Stimulated activated CD4-positive, alpha-beta T cell treated with anti-CD3 and anti-CD28 coated beads, Interleukin-12 subunit alpha, Interleukin-12 subunit beta, amount 100 ng/mL, for 4 hours (primary cell): ENCODE measurements at places on chromosomes 13 and 19.

- DNase-seq: no peak
Measured at GRCh38 chr13:52969373-52969772, 59.2 kb upstream of the OLFM4 start.

DNA sequence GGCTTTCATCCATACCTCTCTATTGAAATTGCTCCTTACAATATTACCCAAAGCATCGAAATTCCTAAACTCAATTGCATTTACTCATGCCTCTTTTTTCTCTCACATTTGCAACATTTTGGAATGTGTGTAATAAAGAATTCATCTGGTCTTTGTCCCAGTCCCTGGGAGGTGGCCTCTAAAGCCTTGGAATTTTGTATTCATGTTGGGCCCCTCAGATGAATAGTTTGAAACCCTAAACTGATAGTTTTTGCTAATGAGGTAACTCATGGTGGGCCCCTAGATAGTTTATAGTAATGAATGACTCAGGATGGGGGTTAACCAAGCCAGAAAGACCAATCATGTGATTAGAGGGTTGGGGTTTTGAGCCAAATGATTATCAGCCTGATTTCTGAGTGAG, 490.4 kb downstream of the DIAPH3 start:
- DNase-seq: no peak

DNA sequence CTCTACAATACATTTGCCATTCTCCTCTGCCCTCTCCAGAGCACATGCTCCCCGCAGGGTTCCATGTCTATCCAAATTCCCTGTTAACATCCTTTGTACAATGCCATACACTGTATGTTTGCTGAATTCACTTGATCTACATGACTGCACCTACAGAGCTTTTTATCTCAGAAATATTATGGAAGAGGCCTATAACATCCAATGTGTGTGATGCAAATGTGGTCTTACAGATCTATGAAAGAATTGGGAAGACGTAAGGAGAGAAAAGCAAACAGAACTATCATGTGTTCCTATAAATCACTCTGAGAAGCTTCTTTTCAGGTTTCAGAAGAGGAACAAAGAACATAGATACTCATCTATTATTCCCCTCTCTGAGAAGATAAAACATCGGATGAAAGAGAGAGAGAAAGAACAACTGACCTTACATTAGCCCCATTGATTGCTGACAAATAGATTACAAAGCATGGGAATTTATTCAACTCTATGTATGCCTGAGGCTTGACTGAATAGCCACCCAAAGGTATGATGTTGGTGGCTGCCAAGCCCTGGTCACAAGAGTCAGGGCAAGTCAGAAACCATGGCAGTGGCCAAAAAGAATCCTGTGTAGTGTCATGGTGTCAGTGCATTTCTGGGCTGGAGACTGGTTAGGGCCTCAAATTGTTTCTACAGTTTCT, 425.2 kb downstream of the FOXO1 start:
- no peak for DNase-seq

GRCh38 chr19:1217366-1217765, 11.8 kb downstream of the STK11 start:
- no peak for DNase-seq

GRCh38 chr19:16376241-16376640, 51.6 kb downstream of the KLF2 start:
- no peak for DNase-seq

GRCh38 chr13:74299721-74300120, 165.5 kb upstream of the KLF12 start:
- DNase-seq: no peak

- no peak for DNase-seq
Measured at GRCh38 chr19:1567848-1568227, 287 bp downstream of the MEX3D start.

- no peak for DNase-seq
Measured at GRCh38 chr19:48887861-48888612, 10.5 kb downstream of the TULP2 start.

GRCh38 chr13:59201841-59202240, 961.9 kb downstream of the DIAPH3 start:
- DNase-seq: no peak

DNA sequence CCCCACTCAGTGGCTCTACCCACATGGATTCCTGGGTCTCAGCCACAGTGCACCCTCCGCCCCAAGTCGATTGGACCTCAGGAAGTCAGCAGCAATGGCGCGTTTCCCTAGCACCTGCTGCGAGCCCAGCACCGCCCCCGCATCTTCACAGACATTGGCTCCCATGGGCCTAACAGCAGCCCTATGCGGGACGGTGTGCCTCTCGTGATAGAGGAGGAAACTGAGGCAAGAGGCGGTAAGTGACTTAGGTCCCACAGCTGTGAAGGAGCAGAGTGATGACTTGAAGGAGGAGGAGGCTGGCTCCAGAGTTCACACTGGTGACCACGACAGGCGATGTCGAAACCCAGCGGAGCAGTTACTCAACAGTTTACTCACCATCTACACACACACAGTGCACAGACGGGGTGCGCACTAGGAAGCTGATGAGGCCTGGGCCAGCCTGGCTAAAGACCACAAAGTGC, 104.5 kb upstream of the SOX1 start:
- DNase-seq: no peak

GRCh38 chr13:66914155-66914554, 316.0 kb downstream of the PCDH9 start:
- DNase-seq: no peak

DNA sequence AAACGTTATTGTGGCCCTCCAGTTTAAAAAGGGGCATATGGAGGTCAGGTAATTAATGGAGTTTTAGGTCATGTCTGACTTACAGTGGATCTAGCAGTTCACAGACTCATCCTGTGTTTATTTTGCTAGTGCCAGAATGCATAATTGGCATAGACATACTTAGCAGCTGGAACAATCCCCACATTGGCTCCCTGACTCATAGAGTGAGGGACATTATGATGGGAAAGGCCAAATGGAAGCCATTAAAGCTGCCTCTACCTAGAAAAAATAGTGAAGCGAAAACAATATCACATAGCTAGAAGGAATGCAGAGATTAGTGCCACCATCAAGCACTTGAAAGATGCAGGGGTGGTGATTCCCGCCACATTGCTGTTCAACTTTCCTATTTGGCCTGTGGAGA, 610.7 kb downstream of the SLITRK5 start:
- no peak for DNase-seq

- DNase-seq: no peak
Measured at GRCh38 chr13:73129023-73129422, 70.2 kb downstream of the KLF5 start.

GRCh38 chr19:34808566-34808965, 35.6 kb upstream of the ZNF599 start:
- no peak for DNase-seq
